Endodermal cell (in vitro differentiated cells): ENCODE measurements at places on chromosomes 1 and 21. TPM values are rescaled to one million over a fixed set of nuclear protein-coding genes. Genes with fewer than 3 reads are reported as not detected.

- peaks cover 2% of the 10 kb centered on the region for H3K4me1 ChIP-seq
- H3K27ac ChIP-seq: peak overlapping the region; percentile 93
- H3K27me3 ChIP-seq: no peaks in the 10 kb centered on the region
- no peak for DNase-seq
These were observed 742 bp upstream of the HSPA13 start for GRCh38 chr21:14383596-14384180.

GRCh38 chr1:11284784-11285183 is 11.8 kb downstream of the UBIAD1 start:
- peaks cover 14% of the 10 kb centered on the region for H3K4me1 ChIP-seq
- no peak for DNase-seq
- H3K27ac ChIP-seq: no peak overlapping the region

- H3K4me1 ChIP-seq: peaks cover 6% of the 10 kb centered on the region
- no peaks in the 10 kb centered on the region for H3K27me3 ChIP-seq
- H3K27ac ChIP-seq: peak overlapping the region; percentile 96
These were observed 14.8 kb upstream of the WASF2 start for GRCh38 chr1:27504588-27505419.

DNA sequence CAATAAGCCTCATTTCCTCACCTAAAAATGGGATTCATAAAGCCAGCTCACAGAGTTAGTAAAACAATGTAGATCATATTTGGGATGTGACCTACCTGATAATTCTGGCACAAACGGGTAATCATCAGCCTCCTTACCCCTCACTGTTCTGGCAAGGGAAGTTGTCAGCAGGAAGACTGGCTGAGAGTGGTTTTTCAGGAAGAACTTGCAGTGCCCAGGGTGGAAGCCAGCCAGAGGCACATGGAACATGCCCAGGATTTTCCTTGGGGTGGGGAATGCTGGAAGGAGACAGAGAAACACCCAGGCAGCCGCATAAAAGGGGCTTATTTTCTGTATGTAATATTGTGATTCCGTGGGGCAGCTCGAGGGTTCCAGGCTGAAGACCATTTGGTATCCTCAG is 7.7 kb upstream of the SLC5A9 start:
- H3K4me1 ChIP-seq: peaks cover 12% of the 10 kb centered on the region
- H3K36me3 ChIP-seq: peaks cover 9% of the 10 kb centered on the region
- H3K27ac ChIP-seq: no peak overlapping the region

The NLRP3 gene
- total RNA-seq: not detected in 2 replicates

- no peak for DNase-seq
- no peak overlapping the region for H3K4me3 ChIP-seq
- no peak overlapping the region for H3K27ac ChIP-seq
- peaks cover 3% of the 10 kb centered on the region for H3K4me1 ChIP-seq
- no peaks in the 10 kb centered on the region for H3K36me3 ChIP-seq
- H3K27me3 ChIP-seq: peaks cover 47% of the 10 kb centered on the region
These were observed 4.7 kb downstream of the PGBD5 start for GRCh38 chr1:230421481-230421880.

The HPDL gene
- 10.1 and 10.4 TPM in 2 replicates for total RNA-seq

GRCh38 chr1:30929135-30929889 is 20.8 kb upstream of the SDC3 start:
- peak; percentile 90 for DNase-seq
- no peak overlapping the region for H3K27ac ChIP-seq
- H3K36me3 ChIP-seq: peaks cover 33% of the 10 kb centered on the region
- H3K4me1 ChIP-seq: no peaks in the 10 kb centered on the region

GRCh38 chr1:98001764-98002163 is 80.9 kb upstream of the DPYD start:
- no peak overlapping the region for H3K4me3 ChIP-seq
- no peak for DNase-seq
- no peaks in the 10 kb centered on the region for H3K4me1 ChIP-seq
